Sciatic nerve (tissue), 2 donors: ENCODE measurements at places on chromosomes 1 and 21.

DNA sequence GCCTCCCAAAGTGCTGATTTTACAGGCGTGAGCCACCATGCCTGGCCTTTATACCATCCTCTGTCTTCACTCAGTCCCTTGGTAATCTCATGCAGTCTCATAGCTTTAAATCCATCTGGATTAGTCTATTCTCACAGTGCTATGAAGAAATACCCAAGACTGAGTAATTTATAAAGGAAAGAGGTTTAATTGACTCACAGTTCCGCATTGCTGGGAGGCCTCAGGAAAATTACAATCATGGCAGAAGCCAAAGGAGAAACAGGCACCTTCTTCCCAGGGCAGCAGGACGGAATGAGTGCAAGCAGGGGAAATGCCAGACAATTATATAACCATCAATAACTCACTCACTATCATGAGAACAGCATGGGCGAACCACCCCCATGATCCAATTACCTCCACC is 49.1 kb upstream of the CPLANE2 start:
- no peak for DNase-seq

GRCh38 chr1:236416165-236416564 is 22.1 kb downstream of the EDARADD start:
- DNase-seq, result no peak

DNA sequence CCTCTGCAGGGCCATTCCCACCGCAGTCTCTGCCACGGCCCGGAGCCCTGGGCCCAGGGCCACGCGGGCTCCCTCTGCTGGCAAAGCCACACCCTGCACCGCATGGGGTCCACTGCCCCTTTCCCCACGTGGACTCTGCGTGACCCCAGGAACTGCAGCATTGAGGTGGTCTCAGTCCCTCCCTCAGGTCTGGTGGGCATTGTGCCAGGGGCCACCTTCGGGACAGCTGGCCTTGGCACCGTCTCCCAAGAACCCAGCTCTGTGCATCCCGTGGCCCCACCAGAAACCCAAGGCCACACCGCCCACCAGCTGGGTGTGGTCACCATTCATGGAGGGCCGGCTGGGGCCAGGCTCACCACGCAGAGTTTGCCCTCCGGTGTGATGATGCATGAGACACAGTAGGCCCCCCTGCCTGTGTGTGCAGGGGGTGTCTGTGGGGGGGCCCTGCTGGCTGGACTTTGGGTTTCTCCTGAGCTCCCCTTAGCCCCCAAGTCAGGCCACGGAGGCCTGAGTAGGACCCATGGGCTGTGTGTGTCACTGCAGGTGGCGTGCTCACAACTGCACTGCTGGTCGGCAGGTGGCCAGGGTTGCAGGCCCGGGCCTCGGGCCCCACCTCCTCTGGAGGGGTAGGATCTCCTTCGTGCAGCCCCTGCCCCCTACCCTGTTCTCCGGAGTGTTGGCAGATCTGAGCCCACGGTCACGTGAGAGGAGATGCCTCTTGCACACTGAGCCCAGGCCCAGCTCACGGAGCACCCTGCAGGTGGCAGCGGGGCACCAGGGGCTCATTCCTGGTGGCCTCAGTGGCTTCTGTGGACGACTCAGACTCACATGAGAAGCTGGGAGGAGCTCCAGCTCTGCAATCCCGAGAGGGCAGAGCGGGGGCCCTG is 5.8 kb downstream of the VWA1 start:
- peak; percentile 80 for DNase-seq

GRCh38 chr1:47624531-47624930 is 186.7 kb downstream of the FOXD2 start:
- no peak for DNase-seq

DNA sequence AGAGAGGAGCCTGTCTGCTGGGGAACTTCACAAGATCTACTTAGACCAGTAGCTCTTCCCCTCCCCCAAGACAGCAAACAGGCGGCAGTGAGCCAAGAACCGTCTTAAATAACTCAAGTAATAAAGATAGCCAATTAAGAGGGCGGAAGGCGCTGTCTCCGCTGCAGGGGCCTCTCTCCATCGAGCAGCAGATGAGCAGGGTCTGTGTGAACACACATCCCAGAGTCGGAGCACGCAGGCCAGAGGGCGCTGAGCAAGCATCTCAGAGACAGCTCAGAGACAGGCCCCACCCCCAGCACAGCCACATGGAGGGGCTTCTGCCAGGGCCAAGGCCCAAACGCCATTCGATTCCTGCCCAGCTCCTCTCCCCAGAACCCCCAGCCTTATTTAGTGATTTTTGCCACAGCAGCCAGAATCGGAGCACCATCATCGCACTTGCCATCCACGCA is 11.1 kb downstream of the IFFO2 start:
- no peak for DNase-seq
